K562 (cell line): ENCODE measurements at places on chromosomes 2 and 18. TPM values are rescaled to one million over a fixed set of nuclear protein-coding genes. Genes with fewer than 3 reads are reported as not detected.

- DNase-seq: peak; percentile 13
- no peaks in the 10 kb centered on the region for H3K36me3 ChIP-seq
- H3K27ac ChIP-seq: no peak overlapping the region
- no peaks in the 10 kb centered on the region for H3K27me3 ChIP-seq
- no peaks in the 10 kb centered on the region for H3K4me1 ChIP-seq
Observed at GRCh38 chr2:111100765-111101162, 19.9 kb upstream of the BCL2L11 start.

Gene PSMD1
- 127 and 130 TPM in 2 replicates for total RNA-seq

Gene ZSWIM2
- total RNA-seq: not detected in 2 replicates

DNA sequence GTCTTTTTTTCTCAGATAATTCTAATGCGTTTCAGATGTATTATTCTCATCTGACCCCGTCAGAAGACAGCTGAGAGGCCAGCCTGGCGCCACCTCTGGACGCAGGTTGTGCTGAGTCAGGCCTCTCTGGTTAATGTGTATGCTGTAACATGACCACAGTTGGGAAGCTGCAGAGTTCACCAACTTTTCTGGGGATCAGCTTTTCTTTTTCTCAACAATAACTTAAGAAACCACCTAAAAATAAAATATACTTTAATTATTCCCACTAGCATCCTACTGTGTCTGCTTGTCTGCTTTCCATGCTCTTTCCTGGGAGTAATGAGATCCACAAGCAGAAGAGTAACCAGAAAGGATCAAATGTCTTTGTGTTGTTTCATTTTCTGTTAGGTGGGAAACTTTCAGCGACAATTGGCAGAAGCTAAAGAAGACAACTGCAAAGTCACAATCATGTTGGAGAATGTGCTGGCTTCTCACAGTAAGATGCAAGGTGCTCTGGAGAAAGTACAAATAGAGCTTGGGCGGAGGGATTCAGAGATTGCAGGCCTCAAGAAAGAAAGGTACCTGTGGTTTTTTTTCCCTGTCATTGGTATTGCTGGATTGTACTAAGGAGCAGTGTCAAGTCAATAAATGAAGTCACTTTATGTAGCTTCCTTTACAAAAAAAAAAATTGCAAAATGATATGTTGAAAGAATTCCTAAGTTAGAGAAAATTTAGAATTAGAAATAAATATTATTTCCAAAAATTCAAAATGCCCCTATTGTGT, 79.8 kb downstream of the CCDC150 start:
- H3K4me1 ChIP-seq: peaks cover 4% of the 10 kb centered on the region; the same call in 2 of the 3 replicates
- H3K27ac ChIP-seq: peak overlapping the region; percentile 64; the same call in 2 of the 3 replicates
- H3K4me3 ChIP-seq: no peak overlapping the region

Gene SERPINB4
- total RNA-seq: not detected in 2 replicates

Gene FAM161A
- total RNA-seq: 0.72 and 0.80 TPM in 2 replicates

Gene UGT1A10
- not detected in 2 replicates for total RNA-seq

Gene CDH20
- not detected in 2 replicates for total RNA-seq

GRCh38 chr18:66344227-66344626, 259.7 kb downstream of the CDH19 start:
- H3K27ac ChIP-seq: no peak overlapping the region
- H3K4me3 ChIP-seq: no peak overlapping the region
- no peaks in the 10 kb centered on the region for H3K36me3 ChIP-seq
- no peak for DNase-seq

GRCh38 chr2:200490001-200490400, 19.9 kb downstream of the KCTD18 start:
- DNase-seq: no peak
- H3K36me3 ChIP-seq: peaks cover 4% of the 10 kb centered on the region; the same call in 2 of the 3 replicates
- H3K27me3 ChIP-seq: no peaks in the 10 kb centered on the region
- H3K4me3 ChIP-seq: no peak overlapping the region
- no peak overlapping the region for H3K27ac ChIP-seq
- no peaks in the 10 kb centered on the region; the same call in 1 of the 2 replicates for H3K4me1 ChIP-seq

GRCh38 chr2:156405586-156405985, 30.6 kb upstream of the GPD2 start:
- H3K36me3 ChIP-seq: no peaks in the 10 kb centered on the region
- peaks cover 12% of the 10 kb centered on the region; the same call in 1 of the 3 replicates for H3K4me1 ChIP-seq
- H3K4me3 ChIP-seq: no peak overlapping the region
- no peaks in the 10 kb centered on the region for H3K27me3 ChIP-seq

DNA sequence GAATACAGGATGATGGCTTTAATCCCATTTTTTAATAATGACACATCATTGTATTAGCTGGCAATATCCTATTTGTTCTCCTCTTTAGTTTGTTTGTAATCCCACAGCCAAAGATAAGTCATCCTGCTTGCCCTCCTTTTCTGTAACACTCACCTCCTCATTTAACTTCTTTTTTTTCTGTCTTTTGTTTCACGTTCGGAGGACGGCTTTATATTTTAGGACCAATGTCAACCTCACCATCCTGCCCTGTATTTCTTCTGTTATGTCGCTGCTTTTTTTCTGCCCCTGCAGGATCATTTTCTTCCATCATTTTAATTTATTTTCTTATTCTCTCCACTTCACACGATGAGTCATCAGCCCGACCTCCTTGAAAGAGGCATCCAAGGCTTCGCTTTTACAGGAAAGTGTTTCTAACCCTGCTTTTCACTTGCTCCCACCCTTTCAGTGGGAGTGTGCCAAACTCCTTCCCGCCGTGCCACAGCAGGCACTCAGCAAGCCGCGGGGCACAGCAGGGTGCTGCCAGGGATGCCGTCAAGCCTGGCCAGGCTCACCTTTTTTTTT, 11.4 kb downstream of the RAB31 start:
- no peak overlapping the region for H3K27ac ChIP-seq
- no peak for DNase-seq

- no peak for DNase-seq
- H3K27me3 ChIP-seq: peaks cover 34% of the 10 kb centered on the region
- no peak overlapping the region for H3K27ac ChIP-seq
- H3K4me1 ChIP-seq: no peaks in the 10 kb centered on the region
- H3K36me3 ChIP-seq: no peaks in the 10 kb centered on the region
- no peak overlapping the region for H3K4me3 ChIP-seq
Observed at GRCh38 chr2:105928563-105928962, 183.9 kb downstream of the NCK2 start.

Gene NGEF
- 0.09 and 0.11 TPM in 2 replicates for total RNA-seq

GRCh38 chr2:86300496-86300895, 36.9 kb downstream of the REEP1 start:
- H3K36me3 ChIP-seq: no peaks in the 10 kb centered on the region
- no peaks in the 10 kb centered on the region for H3K4me1 ChIP-seq
- H3K4me3 ChIP-seq: no peak overlapping the region
- H3K27ac ChIP-seq: no peak overlapping the region; the same call in 2 of the 3 replicates

Gene HOXD4
- total RNA-seq: not detected in 2 replicates

Gene ANO7
- 4.1 and 5.1 TPM in 2 replicates for total RNA-seq

DNA sequence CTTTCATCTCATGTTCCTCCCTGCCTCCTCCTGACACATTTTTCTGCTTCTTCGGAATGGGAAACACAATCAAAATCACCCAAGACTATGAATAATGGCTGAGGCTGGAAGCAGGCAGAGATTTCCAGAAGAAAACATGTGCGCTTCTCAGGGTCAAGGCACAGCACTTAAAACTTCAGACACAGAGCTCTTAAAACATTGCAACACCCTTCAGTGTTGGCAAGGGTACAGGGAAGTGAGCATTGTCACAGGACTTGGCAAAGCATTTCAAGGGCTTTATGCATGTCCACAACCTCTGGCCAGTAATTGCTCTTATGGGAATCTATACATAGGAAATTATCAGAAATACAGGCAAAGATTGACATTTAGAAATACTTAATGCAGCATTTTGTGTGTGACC, 477.6 kb upstream of the KLHL29 start:
- DNase-seq: no peak
- no peak overlapping the region for H3K27ac ChIP-seq
- no peaks in the 10 kb centered on the region for H3K27me3 ChIP-seq
- no peak overlapping the region for H3K4me3 ChIP-seq
- no peaks in the 10 kb centered on the region for H3K36me3 ChIP-seq

- H3K36me3 ChIP-seq: no peaks in the 10 kb centered on the region
- no peak overlapping the region for H3K27ac ChIP-seq
- no peak for DNase-seq
- no peaks in the 10 kb centered on the region for H3K27me3 ChIP-seq
- H3K4me3 ChIP-seq: no peak overlapping the region
- peaks cover 8% of the 10 kb centered on the region; the same call in 1 of the 2 replicates for H3K4me1 ChIP-seq
Observed at GRCh38 chr2:72953976-72954375, 36.7 kb downstream of the EMX1 start.

- H3K36me3 ChIP-seq: no peaks in the 10 kb centered on the region
- peaks cover 16% of the 10 kb centered on the region for H3K27me3 ChIP-seq
- no peak overlapping the region for H3K4me3 ChIP-seq
- no peaks in the 10 kb centered on the region for H3K4me1 ChIP-seq
- DNase-seq: no peak
Observed at GRCh38 chr2:196516564-196516963, 123.0 kb upstream of the CCDC150 start.

DNA sequence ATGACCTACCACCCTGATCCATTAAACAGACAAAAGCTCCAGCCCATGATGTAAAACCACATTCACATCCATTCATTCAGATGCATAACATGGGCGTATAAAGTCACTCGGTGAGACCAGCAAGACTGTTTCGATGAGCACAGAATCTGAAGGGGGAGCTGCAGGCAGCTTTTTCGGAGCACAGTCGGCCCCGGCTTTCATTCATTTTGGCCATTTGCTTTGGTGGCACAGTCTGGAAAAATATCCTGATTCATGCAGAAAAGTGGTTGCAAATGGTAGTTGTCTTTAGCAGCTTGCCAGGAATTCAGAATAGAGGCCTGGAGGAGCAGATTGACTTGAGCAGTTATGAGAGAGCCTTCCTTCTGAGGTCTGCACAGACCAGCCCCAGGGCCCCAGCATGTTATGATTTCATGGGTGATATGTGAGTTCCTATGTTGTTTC, 11.2 kb downstream of the ARID5A start:
- no peak overlapping the region for H3K4me3 ChIP-seq
- peaks cover 4% of the 10 kb centered on the region; the same call in 1 of the 3 replicates for H3K36me3 ChIP-seq
- no peaks in the 10 kb centered on the region for H3K27me3 ChIP-seq
- H3K4me1 ChIP-seq: peaks cover 17% of the 10 kb centered on the region
- H3K27ac ChIP-seq: no peak overlapping the region

Gene CTAGE1
- not detected in 2 replicates for total RNA-seq

GRCh38 chr2:226763320-226763719, 36.3 kb downstream of the IRS1 start:
- no peak overlapping the region for H3K4me3 ChIP-seq
- no peak overlapping the region for H3K27ac ChIP-seq
- no peaks in the 10 kb centered on the region for H3K27me3 ChIP-seq
- DNase-seq: no peak

Gene RNF149
- total RNA-seq: 21.8 and 22.8 TPM in 2 replicates

Gene UBE2F
- total RNA-seq: 53.0 and 57.9 TPM in 2 replicates

GRCh38 chr2:121210691-121211090, 74.3 kb downstream of the TFCP2L1 start:
- no peak overlapping the region for H3K27ac ChIP-seq
- H3K27me3 ChIP-seq: peaks cover 63% of the 10 kb centered on the region
- H3K4me1 ChIP-seq: no peaks in the 10 kb centered on the region
- no peak overlapping the region for H3K4me3 ChIP-seq

DNA sequence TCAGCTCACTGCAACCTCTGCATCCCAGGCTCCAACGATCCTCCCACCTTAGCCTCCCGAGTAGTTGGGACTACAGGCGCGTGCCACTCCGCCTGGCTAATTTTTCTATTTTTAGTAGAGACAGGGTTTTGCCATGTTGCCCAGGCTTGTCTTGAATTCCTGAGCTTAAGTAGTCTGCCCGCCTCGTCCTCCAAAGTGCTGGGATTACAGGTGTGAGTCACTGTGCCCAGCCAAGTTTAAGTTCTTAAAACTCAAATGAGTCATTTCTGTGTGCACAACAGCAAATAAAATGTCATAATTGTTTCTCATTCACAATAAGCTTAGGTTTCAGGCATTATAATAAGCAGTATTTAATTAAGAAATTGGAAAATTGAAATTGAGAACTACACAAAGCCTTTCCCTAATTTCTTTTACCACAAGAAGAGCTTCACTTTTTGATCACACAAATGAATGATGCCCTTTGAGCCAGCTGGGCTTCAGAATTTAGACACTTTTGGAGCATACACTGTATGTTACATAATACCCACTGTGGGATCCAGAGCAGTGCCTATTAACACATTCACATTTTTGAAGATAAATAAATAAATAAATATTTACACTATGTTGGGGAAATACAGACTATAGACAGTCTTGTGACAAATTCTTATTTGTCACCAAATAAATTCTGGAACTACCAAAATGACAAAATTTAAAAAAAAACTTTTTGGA, 8.6 kb upstream of the ME2 start:
- no peak overlapping the region for H3K27ac ChIP-seq
- H3K4me3 ChIP-seq: no peak overlapping the region
- no peak for DNase-seq

Gene RPE
- 47.7 and 49.5 TPM in 2 replicates for total RNA-seq

- H3K27me3 ChIP-seq: no peaks in the 10 kb centered on the region
- H3K4me3 ChIP-seq: no peak overlapping the region
- peaks cover 20% of the 10 kb centered on the region for H3K4me1 ChIP-seq
- H3K36me3 ChIP-seq: no peaks in the 10 kb centered on the region
- no peak overlapping the region for H3K27ac ChIP-seq
Observed at GRCh38 chr2:236180831-236181453, 12.8 kb upstream of the GBX2 start.

Gene GPR17
- not detected in 2 replicates for total RNA-seq

Gene PROM2
- total RNA-seq: 0.07 TPM in 1 of 2 replicates, not detected in the other

DNA sequence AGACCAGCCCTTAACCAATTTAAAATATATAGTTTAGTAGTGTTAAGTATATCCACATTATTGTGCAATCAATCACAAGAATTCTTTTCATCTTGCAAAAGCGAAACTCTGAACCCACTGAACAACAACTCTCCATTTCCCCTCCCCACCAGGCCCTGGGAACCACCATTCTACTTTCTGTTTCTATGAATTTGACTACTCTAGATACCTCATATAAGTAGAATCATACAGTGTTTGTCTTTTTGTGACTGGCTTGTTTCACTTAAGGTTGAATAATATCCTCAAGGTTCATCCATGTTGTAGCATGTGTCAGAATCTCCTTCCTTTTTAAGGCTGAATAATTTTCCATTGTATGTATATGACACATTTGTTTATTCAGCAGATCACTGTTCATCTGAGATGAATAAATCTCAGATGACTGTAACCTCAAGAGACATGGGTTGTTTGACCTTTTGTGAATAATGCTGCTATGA, 8.1 kb upstream of the SOS1 start:
- no peaks in the 10 kb centered on the region for H3K36me3 ChIP-seq
- H3K27ac ChIP-seq: no peak overlapping the region
- peaks cover 8% of the 10 kb centered on the region; the same call in 2 of the 3 replicates for H3K4me1 ChIP-seq

GRCh38 chr2:130837175-130837810, 579 bp downstream of the ARHGEF4 start:
- H3K4me1 ChIP-seq: no peaks in the 10 kb centered on the region
- peaks cover 81% of the 10 kb centered on the region for H3K27me3 ChIP-seq
- H3K36me3 ChIP-seq: no peaks in the 10 kb centered on the region
- no peak overlapping the region for H3K4me3 ChIP-seq
- no peak overlapping the region for H3K27ac ChIP-seq

DNA sequence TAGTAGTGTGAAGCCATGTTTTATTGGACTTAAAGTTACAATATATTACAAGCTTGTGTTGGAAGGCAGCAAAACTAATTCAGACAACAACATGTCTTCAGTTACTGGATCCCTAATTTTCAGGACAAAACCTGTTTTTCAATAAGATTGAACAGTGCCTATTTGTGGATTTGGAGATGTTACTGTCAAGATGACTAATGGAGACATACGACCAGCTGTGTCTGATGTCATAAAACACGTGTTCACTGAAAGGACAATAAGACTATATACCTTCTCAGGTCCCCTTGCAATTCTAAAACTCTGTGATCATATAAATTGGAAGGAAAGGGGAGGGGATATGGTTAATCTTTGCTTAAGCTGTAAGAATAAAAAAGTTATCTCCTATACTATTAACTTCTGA, 21.7 kb downstream of the METTL21A start:
- H3K4me1 ChIP-seq: no peaks in the 10 kb centered on the region
- no peak overlapping the region for H3K4me3 ChIP-seq
- peaks cover 5% of the 10 kb centered on the region; the same call in 1 of the 3 replicates for H3K36me3 ChIP-seq
- H3K27ac ChIP-seq: no peak overlapping the region
- no peaks in the 10 kb centered on the region for H3K27me3 ChIP-seq
- no peak for DNase-seq
